ENCODE measurements at places on chromosomes 3 and 15. TPM values are rescaled to one million over a fixed set of nuclear protein-coding genes. Genes with fewer than 3 reads are reported as not detected.

DNA sequence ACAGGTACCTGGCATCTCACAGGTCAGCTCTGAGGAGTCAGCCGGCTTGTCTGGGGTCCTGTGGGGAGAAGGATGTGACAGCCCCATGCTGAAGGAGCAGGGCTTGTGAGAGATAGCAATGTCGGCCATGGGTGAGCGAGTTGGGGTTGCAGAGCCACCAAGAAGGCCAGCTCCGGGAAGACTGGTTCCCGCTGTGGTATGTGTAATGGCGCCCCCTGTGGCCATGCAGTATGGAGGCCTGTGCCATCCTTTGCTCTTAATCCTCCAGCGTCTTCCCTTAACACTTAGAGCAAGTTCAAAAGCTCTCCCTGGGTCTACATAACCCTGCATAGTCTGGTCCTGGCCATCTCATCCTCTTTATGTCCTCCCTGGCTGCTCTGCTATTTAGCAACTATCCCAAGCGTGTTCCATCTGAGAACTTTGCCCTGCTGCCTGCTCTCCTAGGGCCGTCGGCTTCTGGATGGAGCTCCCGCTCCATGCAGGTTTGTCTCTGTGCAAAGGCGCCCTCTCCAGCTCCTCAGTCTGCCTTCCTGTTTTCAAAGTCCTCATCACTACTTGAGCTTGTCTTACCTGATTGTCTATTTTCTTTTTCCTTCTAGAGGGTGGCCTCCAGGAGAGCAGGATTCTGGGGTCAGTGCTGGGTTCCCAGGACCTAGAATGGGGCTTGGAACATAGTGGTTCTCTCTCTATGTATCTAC, 40.8 kb upstream of the IQCF6 start:
- DNase-seq, result no peak

GRCh38 chr3:46845397-46845859, 17.8 kb downstream of the MYL3 start:
- DNase-seq, result peak; percentile 78

DNA sequence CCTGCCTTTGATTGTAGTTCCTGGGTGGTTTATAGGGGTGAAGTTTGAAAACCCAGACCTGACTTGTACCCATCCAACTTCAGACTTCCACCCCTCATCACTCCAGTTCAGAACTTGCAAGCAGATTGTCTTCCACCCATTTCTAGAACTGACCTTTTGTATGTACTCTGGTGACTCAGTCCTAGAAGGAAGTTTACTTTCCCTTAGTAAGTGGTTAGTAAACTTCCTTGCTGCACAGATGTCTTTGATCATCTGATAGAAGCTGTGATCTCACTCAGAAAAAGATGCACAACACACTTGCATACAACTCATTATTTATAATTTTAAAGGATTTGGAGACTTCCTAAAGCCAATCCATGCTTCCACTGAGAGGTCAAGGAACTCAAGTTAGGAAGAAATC, 368.0 kb downstream of the MFSD1 start:
- DNase-seq, result peak; percentile 90

- DNase-seq, result peak; percentile 48
Measured at GRCh38 chr15:68817304-68818065, 3.2 kb downstream of the ANP32A start.

DNA sequence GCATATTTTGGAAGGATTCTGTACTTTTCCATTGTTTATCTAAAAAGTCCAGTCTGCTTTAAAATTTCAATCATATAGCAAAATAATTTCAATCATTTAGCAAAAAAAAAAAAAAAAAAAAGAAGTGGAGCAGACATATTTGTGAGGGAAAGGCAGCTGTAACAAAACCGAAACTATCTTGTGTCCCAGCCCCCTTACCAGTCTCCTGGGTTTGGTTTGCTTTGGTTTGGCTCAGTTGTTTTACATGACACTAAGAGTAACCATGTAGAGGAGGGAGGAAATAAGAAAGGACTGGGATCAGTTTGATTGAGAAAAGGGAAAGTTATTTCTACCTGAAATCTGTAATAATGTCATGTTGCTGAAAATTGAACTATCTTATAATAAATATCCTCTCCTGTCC, 158.8 kb upstream of the GADL1 start:
- DNase-seq, result no peak

DNA sequence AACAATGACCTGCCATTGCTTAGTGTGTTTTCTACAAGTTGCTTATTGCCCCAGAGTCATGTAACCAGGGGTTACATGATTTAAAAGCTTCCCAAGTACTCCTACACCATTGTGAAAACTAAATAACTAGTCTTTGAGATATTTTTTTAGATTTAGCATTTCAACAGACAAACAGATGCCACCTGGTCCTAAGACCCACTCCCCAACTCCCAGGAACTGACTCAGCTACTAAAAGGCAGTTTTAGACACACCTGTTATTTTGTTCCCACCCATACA, 28.1 kb upstream of the KBTBD12 start:
- DNase-seq, result peak; percentile 25

DNA sequence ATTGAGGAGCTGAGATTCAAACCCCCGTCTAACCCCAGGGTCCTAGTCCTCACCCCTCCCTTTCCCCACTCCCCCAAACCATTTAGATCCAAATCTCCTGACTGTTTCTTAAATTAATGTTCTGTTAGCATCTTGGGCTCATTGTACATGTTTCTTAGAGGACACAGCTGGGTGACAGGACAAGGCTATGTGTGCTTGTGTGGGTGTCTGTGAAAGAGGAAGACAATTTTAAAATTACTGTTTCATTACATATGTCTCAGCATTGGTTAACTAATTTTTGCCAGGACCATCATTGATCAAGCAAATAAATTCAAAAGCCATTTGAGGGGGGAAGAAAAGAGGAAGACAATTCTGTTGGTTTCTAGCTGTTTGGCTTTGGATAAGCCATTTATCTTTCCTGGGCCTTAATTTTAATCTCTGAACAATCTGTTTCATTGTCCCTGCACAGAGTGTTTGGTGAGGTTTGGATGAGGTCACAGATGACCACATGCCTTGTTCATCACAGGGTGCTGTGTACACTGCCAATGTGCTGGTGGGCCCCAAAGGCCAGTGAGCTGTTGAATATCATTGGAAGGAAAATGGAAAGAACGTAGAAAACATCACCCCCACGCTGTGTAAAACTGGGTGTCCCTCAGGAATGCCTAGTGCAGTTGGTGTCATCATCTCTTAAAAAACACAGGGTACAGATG, 51.9 kb downstream of the RPLP1 start:
- no peak for DNase-seq

- DNase-seq, result no peak
Measured at GRCh38 chr3:33424606-33425452, 15.4 kb downstream of the UBP1 start.

GRCh38 chr15:68022061-68022460, 32.1 kb upstream of the PIAS1 start:
- no peak for DNase-seq

GRCh38 chr3:90091549-90091948, 984.1 kb downstream of the EPHA3 start:
- DNase-seq, result peak; percentile 90

- DNase-seq, result peak; percentile 39
Measured at GRCh38 chr3:179421500-179421899, 29.8 kb downstream of the GNB4 start.

GRCh38 chr15:47603026-47603425, 114.3 kb upstream of the SEMA6D start:
- no peak for DNase-seq

GRCh38 chr3:18740631-18741583, 315.8 kb upstream of the SATB1 start:
- DNase-seq, result no peak

- DNase-seq, result no peak
Measured at GRCh38 chr3:138196023-138196422, 8.9 kb downstream of the ARMC8 start.

DNA sequence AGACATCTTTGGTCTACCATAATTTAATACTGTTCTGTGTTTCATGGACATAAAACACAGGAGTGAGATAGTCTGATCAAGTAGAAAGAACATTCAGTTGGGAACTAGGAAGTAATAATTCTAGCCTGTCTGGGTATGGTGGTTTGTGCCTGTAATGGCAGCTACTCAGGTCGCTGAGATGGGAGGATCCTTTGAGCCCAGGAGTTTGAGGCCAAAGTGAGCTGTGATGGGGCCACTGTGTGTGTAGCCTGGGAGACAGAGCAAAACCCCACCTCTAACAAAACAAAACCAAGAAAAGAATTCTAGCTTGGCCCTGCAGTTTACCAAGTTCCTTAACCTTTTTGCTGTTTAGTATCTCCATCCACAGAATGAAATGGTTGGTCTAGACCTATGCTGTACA, 36.8 kb downstream of the KAT2B start:
- no peak for DNase-seq

GRCh38 chr3:38468765-38469164, 15.1 kb downstream of the ACVR2B start:
- DNase-seq, result no peak

- DNase-seq, result peak; percentile 58
Measured at GRCh38 chr3:107523539-107524325, 970 bp downstream of the BBX start.

TMEM40 gene
- not detected for total RNA-seq

DNASE1L3 gene
- not detected for total RNA-seq

ADAM10 gene
- 90.9 TPM for total RNA-seq

KLHL6 gene
- not detected for total RNA-seq

PPP1R14D gene
- total RNA-seq, result not detected

SPPL2A gene
- 245 TPM for total RNA-seq

GOLGA8T gene
- total RNA-seq, result not detected

SSUH2 gene
- total RNA-seq, result not detected

RPN1 gene
- total RNA-seq, result 355 TPM

Data from LHCN-M2 (cell line).